Right renal pelvis (tissue), 4 donors: ENCODE measurements at places on chromosomes 5 and 9.

DNA sequence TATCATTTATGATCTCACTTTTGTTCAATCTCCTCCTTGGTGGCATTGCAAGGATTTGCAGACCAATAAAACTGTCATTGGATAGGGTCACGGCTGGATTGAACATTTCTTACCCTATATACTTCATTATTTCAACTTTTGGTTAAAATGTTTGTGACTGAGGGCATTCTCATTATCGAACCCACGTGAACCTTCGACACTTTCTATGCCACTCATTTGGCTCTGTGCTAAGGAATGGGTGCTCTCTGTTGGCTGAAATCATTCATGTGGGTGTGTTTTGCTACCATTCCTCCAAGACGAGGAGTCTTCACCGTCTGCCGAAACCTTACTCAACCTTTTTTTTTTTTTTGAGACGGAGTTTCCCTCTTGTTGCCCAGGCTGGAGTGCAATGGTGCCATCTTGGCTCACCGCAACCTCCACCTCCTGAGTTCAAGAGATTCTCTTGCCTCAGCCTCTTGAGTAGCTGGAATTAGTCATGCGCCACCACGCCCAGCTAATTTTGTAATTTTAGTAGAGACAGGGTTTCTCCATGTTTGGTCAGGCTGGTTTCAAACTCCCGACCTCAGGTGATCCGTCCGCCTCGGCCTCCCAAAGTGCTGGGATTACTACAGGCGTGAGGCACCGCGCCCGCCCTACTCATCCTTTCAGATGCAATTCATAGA is 62.5 kb downstream of the CSNK1A1 start:
- no peak for DNase-seq

- DNase-seq: no peak
Observed at GRCh38 chr5:41218929-41219657, 5.8 kb upstream of the C6 start.

GRCh38 chr5:67192719-67193438 is 3.7 kb downstream of the CD180 start:
- DNase-seq: no peak

DNA sequence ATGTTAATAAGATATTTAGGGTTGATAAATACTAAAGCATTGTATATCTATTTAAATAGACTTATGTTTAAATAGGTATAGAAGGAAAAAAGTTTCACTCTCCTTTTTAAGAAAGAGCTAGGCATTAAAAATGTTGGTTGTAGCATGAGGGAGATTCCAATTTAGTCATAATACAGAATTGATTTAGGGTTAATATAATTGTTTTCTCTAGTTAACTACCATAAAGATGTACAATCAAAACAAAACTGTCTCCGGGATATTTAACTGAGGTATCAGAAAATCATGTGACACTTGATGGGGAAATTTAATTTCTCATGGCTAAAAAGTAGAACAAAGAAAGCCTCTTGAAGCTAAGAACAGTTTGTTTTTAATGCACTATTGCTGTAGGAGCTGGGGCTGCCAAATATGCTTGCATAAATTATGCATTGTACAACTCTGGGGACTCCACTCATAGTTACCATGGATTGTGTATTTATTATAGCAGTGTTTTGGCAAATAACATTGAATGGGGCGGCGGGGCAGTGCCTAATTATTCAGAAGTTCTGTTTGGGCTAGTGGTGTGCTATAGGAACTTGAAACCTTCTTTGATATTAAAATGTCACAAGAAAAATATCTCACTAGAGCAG is 44.2 kb downstream of the SMC2 start:
- DNase-seq: no peak

DNA sequence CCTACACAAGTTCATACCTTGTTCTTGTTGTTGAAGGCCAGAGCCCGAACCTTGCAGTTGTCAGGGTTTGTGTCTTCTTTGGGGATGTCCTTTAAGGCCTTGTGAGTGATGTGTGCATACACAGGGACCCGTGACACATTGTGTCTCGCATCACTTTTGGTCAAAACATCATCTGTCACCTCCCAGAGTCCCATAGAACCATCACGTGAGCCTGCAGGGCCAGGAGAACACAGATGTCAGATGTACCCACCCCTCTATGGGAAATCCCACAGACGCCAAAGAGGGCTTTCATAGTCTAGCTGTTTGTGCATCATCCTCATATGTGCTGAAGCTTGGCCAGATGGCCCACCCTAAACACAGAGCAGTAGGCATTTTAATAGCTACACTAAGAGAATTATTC is 28.2 kb downstream of the DCAF12 start:
- DNase-seq: no peak

DNA sequence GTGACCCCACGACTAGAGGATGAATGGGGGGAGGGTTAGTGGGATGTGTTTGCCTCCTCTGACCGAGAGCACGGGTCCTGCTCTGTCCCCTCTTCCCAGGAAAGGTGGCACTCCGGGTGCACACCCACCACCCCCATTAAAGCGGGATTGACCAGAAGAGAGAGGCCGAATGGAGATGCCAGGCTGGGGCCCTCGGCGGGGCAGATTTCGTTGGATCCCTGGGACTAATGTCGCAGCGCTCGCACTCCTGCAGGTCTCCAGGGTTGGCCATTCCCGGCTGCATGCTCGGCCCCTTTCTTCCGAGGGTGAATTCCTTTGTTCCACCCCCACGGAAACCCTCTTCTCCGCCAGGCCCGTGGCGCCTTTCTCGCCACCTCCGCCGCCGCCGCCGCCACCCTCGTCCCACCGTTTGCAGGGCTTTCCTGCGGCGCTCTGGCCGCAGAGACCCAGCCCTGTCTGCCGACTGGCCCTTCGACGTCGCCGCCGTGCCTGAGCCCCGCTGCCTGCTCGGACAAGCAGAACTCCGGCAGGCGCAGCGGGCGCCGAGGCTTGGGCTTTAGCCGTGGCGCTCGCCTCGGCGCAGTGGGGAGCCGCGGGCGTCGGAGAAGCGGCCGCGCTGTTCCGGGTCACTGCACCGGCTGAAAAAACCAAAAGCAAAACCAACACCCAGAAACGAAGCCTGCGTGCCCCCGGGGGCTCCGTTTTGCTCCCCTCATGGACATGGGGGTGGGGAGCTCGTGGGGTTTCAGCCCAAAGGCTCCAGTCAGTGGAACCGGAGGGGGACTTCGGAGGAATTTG is 11.8 kb downstream of the LMX1B start:
- DNase-seq: no peak

GRCh38 chr9:37284636-37285035 is 137.9 kb upstream of the GRHPR start:
- no peak for DNase-seq

- no peak for DNase-seq
Observed at GRCh38 chr9:134604834-134605233, 36.8 kb upstream of the COL5A1 start.

GRCh38 chr5:143114481-143114880 is 289.0 kb downstream of the NR3C1 start:
- DNase-seq: no peak

DNA sequence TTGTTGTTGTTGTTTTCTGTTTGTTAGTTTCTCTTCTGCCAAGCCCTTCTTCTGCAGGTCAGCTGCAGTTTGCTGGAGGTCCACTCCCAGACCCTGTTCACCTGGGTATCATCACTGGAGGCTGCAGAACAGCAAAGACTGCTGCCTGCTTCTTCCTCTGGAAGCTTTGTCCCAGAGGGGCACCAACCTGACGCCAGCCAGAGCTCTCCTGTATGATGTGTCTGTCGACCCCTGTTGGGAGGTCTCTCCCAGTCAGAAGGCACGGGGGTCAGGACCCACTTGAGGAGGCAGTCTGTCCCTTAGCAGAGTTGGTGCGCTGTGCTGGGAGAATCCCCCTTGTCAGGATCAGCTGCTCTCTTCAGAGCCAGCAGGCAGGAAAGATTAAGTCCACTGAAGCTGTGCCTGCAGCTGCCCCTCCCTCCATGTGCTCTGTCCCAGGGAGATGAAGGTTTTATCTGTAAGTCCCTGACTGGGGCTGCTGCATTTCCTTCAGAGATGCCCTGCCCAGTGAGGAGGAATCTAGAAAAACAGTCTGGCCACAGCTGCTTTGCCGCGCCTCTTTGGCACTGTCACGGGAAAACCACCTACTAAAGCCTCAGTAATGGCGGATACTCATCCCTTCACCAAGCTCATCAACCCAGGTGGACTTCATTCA is 299.2 kb downstream of the EDIL3 start:
- DNase-seq: no peak

- DNase-seq: no peak
Observed at GRCh38 chr5:166349046-166349445, 1942.4 kb upstream of the WWC1 start.

DNA sequence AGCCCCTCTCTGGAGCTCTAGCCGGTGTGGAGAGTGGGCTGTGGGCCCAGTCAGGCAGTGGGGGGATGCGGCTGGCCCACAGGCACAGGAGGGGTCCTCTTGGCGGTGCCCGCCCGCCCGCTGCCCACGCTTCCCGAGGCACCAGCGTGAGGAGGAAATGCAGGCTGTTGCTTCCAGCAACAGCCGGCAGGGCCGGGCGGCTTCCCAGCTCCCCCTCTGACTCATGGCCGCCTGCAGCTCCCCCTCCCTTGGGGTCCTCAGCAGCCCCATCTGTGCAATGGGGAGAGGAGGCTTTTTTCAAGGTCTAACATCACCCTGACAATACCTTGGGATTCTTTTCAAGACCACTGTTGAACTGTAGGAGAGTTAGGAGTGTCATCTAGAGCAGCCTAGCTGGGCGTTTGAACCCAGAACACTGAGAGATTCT is 10.4 kb downstream of the CXXC5 start:
- no peak for DNase-seq

DNA sequence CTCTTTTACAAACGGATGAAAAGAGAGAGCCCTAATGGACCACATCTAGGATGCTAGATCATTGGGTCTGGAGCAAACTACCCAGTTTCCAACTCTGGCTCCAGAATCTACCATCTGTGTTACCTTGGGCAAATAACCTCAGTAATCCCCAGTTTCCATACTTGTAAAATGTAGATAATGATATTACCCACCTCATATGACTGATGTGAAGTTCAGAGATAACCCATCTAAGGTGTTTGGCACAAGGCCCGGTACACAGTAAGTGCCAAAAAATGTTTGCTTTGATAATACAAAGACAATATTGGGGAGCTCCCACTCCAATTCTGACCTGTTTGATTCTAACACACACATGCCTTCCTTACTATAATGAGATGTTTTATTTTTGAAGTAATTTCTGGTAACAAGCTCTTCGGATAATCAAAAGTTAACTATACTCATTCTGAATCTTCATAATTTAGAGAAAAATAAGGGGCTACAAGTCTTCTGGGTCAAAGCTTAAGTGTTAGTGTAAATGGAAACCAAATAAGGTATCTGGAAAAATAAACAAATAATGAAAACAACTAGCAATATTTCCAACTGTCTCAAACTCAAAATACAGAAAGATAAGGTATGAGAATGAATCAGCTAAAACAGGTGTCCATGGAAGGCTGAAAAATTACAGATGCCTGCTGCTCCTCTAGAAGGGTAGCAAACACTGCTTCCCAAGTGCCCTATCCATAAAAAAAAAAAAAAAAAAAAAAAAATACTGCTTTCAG is 30.4 kb downstream of the ELL2 start:
- no peak for DNase-seq

DNA sequence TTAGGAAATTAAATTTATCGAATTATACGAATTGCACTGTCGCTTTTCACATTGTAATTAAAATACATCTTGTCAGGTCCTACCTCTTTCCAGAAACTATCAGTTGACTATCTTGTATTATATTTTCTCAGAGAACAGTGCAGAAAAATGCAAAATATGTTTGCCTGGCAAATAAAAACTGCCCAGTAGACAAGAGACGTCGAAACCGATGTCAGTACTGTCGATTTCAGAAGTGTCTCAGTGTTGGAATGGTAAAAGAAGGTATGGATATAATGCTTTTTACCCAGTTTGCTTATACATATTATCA is 10.8 kb downstream of the NR4A3 start:
- DNase-seq: no peak

- DNase-seq: no peak
Observed at GRCh38 chr5:10480237-10480985, 38.7 kb downstream of the ROPN1L start.

DNA sequence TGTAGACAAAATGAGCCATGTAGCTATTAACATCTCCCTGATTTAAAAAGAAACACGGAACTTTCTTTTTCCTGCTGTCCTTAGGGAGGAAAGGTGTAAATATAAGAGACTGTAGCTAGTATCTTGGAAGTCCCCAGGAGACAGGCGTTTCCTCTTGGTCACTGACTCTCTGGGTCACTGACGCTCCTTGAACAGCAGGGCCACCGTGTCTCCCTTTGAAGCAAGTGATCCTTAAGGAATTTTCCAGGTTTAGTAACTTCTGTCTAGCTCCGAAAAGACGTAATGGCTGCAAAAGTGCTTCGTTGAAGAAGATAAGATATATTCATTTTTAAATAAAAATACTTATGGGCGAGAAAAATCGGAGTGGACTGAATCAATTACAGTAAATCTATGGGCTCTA is 745 bp upstream of the CLTA start:
- DNase-seq: no peak

DNA sequence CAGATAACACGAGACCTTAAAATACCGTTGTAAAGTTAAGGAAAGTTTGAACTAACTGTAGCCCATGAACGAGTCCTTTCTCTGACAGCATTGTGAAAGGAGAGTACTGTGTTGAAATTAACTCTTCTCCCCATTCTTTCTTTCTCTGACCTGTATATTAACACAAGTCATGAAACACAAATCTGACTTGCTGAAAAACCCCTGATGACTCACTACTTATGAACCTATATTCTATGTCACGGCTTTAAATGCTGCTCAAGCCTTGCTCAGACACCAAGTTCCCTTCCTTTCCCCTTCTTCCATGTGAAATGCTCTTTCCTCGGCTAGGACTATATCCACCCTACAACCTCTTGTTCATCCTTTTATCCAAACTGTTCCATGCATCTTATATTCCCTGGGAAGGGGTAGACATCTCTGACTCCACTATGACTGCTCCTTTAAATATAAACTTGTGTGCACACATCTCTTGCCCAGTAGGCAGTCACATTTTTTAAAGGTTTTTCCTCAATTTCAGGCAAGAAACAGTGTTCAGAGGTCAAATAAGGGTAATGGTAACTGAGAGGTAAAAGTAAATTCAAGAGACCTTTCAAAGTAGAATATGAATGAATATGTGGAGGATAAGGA is 142.9 kb downstream of the NFIB start:
- DNase-seq: no peak

GRCh38 chr5:26329562-26330189 is 708.7 kb downstream of the CDH9 start:
- no peak for DNase-seq

GRCh38 chr9:33619666-33620404 is 95.8 kb downstream of the ANKRD18B start:
- no peak for DNase-seq

DNA sequence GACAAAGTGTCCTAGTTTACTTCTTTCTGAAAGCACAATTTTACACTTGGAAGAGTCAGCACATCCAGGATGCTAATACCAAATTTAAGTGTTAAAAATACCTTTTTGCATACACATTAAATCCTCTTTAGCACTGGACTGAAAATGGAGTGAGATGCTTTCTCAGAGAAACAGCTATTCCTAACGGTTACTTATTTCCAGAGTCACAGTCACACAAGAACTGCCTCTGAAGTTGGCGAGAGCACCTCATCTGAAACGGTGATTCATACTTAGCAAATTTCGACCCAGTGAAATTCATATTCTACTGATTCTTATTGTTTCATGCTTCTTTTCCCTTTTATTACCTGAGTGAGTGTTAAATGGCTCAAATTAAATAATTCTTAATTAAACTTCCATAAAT is 12.2 kb downstream of the CDH18 start:
- no peak for DNase-seq

- DNase-seq: no peak
Observed at GRCh38 chr9:133408042-133408441, 9.8 kb downstream of the REXO4 start.
